ENCODE measurements at places on chromosomes 3 and 15. TPM values are rescaled to one million over a fixed set of nuclear protein-coding genes. Genes with fewer than 3 reads are reported as not detected.

GRCh38 chr3:150890295-150890694 lies 14.9 kb downstream of the MINDY4B start:
- DNase-seq = no peak

DNA sequence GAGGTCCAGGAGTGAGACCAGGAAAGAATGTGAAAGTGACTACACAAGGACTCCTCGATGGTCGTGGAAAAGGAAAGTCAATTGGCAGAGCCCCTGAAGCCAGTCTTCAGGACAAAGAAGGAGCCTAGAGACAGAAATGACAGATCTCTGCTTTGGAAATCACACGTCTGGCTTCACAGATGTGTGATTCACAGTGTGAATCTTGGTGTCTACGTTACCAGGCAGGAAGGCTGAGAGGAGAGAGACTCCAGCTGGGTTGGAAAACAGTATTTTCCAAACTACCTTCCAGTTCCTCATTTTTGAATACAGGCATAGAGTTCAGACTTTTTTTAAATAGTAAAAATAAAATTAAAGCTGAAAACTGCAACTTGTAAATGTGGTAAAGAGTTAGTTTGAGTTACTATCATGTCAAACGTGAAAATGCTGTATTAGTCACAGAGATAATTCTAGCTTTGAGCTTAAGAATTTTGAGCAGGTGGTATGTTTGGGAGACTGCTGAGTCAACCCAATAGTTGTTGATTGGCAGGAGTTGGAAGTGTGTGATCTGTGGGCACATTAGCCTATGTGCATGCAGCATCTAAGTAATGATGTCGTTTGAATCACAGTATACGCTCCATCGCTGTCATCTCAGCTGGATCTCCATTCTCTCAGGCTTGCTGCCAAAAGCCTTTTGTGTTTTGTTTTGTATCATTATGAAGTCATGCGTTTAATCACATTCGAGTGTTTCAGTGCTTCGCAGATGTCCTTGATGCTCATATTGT lies 6.0 kb downstream of the CCR2 start:
- DNase-seq = no peak

GRCh38 chr3:56025326-56025725 lies 442.9 kb downstream of the ERC2 start:
- DNase-seq = no peak

- no peak for DNase-seq
Observed at GRCh38 chr15:56445746-56446145, 19.2 kb downstream of the MNS1 start.

GRCh38 chr3:112437146-112438022 lies 61.9 kb downstream of the BTLA start:
- DNase-seq = no peak

Gene FETUB
- polyA plus RNA-seq = 0.16 TPM

DNA sequence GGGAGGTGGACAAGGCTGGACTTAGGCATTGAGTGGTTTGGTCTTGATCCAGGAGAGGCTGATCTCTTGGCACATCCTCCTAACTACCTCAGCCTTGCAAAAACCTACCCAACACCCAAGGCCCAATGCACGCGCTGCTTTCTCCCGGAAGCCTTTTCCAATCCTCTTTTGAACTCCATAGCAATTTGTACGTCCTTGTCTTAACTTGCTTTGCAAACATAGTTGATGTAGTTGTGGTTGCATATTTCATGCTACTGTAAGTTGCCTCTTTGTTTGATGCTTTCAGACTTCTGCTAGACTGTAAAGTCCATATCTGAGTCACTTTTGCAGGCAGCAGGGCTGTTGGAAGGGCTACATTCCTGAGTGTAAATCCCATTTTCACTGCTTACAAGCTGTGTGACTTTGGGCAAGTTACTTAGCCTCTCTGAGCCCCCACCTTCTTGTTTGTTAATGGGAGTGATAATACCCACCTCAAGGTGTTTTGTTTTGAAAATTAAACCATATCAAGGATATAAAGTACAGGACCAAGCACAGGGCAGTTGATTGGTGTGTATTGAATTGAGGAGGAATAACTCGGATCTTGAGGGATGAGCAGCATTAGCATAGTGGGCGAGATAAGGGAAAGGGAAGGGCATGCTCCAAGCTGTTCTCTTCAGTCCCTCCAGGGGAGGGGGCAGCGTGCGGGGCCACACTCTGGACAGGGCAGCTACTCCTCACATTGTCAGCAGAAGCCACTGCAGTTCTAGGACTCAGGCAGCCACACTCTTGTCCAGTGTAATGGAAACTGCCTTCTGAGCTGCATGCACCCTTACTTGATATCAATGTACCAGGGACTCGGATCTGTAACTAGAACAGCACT lies 28.8 kb downstream of the SIAH2 start:
- no peak for DNase-seq

DNA sequence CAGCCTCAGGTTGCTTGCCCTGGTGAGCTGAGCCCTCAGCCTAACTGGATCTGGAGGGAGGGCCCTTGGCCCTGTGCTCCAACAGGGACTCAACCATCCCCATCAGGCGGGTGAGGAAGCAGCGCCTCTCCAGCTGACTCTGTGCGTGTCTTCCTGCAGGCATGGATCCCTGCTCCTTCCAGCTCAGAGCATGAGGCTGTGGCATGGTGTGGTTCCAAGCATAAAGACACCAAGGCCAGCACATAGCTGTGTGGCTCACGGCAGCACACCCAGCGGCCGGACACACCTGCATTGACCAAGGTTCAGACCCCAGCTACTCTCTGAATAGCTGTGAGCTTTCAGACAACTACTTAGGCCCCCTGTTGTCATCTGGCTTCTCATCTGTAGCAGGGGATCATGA lies 131.0 kb upstream of the PLXNA1 start:
- no peak for DNase-seq

- DNase-seq = no peak
Observed at GRCh38 chr3:126621171-126621570, 33.8 kb downstream of the TXNRD3 start.

DNA sequence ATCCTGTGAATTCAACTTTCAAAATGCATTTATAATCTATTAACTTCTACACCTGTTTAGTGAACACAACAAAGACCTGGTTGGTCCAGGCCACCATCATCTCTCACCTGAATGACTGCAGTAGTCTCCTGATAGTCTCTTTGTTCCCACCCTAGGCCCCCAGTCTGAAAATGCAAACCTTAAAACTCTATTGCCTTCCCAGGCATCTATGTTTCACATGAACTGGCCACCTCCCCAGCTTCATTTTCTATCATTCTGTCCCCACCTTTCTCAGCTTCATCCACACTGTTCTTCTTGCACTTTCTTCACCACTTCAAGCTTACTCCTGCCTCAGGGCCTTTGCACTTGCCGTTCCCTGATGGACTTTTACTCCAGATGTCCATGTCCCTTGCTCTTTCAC lies 45.0 kb downstream of the CLSTN2 start:
- no peak for DNase-seq

DNA sequence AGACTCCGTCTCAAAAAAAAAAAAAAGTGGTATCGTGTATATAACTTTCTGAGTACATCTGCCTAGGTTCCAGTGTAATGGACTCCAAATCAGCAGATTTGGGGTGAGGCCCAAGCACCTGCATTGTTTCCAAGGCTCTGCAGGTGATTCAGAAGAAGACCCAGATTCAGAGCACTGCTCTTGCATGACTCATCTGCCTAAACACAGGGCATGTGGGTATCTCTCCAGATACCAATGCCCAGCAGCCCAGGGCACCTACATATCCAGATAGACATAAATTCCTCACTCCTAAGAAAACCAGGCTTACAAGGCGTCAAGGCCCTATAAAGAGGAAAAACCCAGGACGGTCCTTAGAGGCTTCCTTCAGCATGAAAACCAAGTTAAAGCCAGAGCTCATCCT lies 24.3 kb downstream of the NDUFAF1 start:
- no peak for DNase-seq

- no peak for DNase-seq
Observed at GRCh38 chr15:100115066-100115710, 226.6 kb downstream of the ADAMTS17 start.

- DNase-seq = no peak
Observed at GRCh38 chr3:133588035-133588434, 14.5 kb downstream of the CDV3 start.

Gene SEMA7A
- polyA plus RNA-seq = 8.0 TPM

DNA sequence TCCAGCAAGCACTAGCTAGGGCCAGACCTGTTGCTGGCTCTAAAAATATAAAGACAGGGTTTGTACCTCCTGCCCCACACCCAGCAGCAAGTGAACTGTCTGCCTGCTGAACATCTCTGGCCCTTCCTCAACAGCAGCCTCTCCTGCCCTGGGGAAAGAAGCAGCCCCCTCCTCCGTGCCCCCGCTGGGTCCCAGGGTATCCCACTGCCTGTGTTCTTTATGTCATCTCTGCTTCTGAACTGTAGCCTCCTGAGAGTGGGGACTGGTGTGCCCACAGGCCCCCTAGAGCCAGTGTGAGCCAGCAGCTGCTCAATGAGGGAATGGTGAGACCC lies 54.5 kb downstream of the ACAD9 start:
- DNase-seq = no peak

Gene IL17RB
- polyA plus RNA-seq = 16.2 TPM

DNA sequence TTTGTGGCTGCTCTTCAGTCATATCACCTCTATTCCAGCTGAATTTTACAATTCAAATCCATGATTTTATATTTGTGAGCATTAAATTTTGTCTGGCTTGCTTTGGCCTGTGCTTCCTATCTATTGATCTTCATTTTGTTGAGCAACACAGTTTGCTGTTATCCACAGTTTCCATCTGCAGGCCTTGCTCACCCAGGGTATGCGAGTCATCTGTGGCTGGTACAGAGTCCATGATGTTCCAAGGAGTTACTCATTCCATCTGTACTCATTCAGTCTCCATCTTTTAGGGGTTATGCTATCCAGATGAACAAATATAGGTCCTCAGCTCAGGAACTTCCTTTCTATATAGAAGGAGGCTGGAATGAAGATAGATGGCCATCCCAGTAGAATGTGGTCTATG lies 70.1 kb upstream of the CCK start:
- no peak for DNase-seq

- peak; percentile 83 for DNase-seq
Observed at GRCh38 chr15:98518823-98519561, 129.3 kb upstream of the IGF1R start.

GRCh38 chr15:49041426-49041825 lies 4.8 kb downstream of the SECISBP2L start:
- no peak for DNase-seq

Gene ASB14
- polyA plus RNA-seq = 1.6 TPM

- DNase-seq = no peak
Observed at GRCh38 chr15:59327942-59328341, 44.7 kb downstream of the MYO1E start.

- no peak for DNase-seq
Observed at GRCh38 chr3:69509288-69509687, 123.4 kb upstream of the FRMD4B start.

Gene DISP2
- polyA plus RNA-seq = 0.16 TPM

Gene CHST13
- polyA plus RNA-seq = 8.1 TPM

Gene CFAP100
- polyA plus RNA-seq = 1.5 TPM

GRCh38 chr3:144809380-144809779 lies 837.8 kb downstream of the DIPK2A start:
- DNase-seq = no peak

DNA sequence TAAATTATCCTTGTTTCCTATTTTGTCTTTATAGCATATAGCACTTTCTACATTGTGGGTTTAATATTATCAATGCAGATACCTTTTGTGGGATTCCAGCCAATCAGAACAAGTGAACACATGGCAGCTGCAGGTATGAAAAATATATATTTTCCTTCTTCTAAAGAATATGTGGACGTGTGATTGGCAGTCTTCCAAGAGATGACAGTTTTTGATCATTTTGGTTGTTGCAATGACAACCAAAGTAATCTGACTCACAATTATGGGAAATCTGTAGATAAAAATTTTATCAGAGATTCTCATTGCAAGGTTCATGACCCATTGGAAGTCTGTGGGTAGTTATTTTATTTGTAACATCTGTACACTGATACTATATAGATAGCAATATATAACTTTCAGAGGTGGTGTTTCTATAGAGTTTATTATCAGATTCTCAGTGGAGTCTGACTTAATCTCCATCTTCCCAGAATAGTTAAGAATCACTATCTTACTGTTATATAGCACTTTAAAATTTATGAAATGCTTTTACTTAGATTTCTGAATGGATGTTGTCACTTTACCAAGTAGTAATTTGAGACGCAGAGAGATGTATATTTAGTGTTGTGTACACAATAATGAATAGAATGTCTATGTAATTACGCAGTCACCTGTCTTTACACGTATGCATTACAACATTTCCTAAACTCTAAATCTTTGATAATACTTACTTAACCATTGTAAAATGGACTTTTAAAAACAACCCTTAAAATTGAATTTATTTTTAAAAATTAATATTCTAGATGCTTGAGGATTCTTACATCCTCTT lies 82.5 kb downstream of the STT3B start:
- DNase-seq = no peak

DNA sequence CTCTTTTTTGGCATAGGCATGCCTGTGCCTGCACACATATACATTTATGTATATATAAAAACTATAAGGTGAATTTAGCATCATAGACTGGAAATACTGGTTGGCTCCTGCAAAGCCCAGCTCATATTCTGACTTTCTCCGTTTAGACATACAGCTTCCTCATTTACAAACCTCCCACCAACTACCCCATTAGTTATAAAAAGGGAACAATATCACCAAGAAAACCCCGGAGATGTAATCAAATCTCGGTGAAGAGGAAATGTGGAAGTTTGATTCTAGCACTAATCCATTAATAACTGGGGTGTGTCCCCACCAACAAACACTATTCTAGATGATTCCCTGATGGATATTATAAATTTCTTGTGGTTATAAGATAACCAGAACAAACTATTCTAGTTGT lies 517.7 kb upstream of the TBL1XR1 start:
- DNase-seq = no peak

GRCh38 chr3:23067116-23067515 lies 136.0 kb upstream of the UBE2E2 start:
- no peak for DNase-seq

DNA sequence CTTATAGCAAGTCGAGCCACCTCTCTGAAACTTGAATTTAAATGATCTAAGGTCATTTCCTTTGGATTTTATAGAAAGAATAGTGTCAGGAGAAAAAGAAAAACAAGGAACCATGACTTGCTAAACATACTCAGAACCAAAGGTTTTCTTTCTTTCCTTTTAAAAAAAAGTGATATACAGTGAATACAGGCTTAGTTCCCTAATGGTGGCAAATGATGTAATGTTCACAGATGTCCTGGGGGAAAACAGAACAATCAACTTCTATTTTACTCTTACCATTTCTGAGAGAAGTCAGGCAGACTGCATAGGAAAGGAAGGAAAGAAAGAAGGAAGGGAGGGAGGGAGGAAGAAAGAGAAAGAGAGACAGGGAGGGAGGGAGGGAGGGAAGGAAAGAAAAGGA lies 56.5 kb downstream of the ST6GAL1 start:
- DNase-seq = no peak

Gene SCN11A
- polyA plus RNA-seq = 1.6 TPM

- no peak for DNase-seq
Observed at GRCh38 chr3:171350364-171350763, 109.8 kb downstream of the TNIK start.

- no peak for DNase-seq
Observed at GRCh38 chr3:8599146-8599545, 45.5 kb downstream of the SSUH2 start.

Gene SPINK8
- 0.95 TPM for polyA plus RNA-seq

- no peak for DNase-seq
Observed at GRCh38 chr3:33030802-33031201, 66.1 kb downstream of the GLB1 start.

GRCh38 chr3:190205739-190206138 lies 85.0 kb upstream of the P3H2 start:
- DNase-seq = no peak

GRCh38 chr3:111539351-111540331 lies 2.4 kb upstream of the CD96 start:
- peak; percentile 41 for DNase-seq

Gene SLC15A2
- 22.0 TPM for polyA plus RNA-seq
